ENCODE measurements at places on chromosomes 12 and 14.

DNA sequence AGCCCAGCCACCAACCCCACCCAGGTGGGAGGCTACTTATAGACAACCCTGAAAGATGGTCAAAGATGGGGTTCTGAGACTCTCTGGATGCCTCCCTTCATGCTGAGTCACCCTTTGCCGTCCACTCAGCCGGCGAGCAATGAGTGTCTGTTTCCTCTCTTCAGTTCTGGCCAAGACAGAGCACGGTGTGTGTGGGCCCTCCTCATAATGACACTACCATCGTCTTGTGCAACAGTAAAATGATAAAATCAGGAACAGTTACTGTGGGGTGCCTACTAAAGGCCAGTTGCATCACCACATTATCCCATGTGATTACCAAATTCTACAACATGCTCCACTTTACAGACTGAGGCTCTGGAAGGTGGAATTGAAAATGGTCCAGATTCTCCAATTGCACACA, 7.0 kb upstream of the BDKRB1 start:
- no peak for DNase-seq

- no peak for DNase-seq
Observed at GRCh38 chr12:123126294-123127181, 24.4 kb downstream of the PITPNM2 start.

GRCh38 chr12:55845361-55845760, 2.6 kb upstream of the MMP19 start:
- no peak for DNase-seq

GRCh38 chr12:58765076-58765475, 155.2 kb downstream of the LRIG3 start:
- no peak for DNase-seq

- DNase-seq: no peak
Observed at GRCh38 chr12:67155863-67156262, 113.3 kb upstream of the CAND1 start.

GRCh38 chr12:68967046-68967445, 34.1 kb upstream of the CPM start:
- no peak for DNase-seq

GRCh38 chr14:53608369-53608768, 348.3 kb downstream of the BMP4 start:
- DNase-seq: peak; percentile 13

DNA sequence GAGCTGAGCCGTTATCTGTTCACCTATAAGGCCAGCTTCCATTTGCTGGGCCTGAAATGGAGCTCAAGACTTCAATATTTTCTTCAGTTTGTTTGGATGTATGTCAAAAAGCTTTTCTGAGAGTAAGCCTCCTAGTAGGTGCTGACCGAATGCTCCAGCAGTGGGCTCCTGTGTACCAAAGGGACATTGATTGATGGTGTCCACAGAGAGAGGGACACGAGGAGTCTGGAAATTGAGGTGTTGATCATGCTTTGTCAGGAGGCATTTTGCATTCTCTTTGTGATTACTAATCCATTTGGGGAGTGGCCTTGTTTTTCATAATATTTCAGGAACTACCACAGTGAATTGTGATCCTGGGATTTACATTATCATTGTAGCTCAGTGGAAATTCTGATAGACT, 107.7 kb upstream of the SLC38A2 start:
- DNase-seq: no peak

- no peak for DNase-seq
Observed at GRCh38 chr12:84599539-84599938, 313.1 kb downstream of the SLC6A15 start.

DNA sequence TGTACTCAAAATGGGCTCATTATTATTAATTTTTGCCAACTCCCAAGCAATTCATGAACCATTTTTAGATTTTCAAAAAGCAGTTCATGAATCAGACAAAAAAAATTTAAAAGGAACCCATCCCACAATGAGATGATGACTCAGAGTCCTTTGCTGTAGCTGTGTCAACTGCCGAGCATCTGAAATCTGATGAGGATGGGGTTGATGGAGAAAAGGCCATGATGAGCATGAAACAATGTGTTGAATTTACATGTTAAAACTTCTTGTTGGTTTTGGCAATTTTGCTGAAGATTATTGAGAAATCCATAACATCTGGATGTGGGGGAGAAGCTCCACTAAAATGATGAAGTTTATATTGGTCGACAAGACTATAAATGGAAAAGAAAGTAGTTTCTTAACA, 378.0 kb downstream of the FOXG1 start:
- no peak for DNase-seq

- no peak for DNase-seq
Observed at GRCh38 chr12:56001487-56002100, 4.5 kb downstream of the SUOX start.

- DNase-seq: no peak
Observed at GRCh38 chr14:66022526-66022925, 463.6 kb upstream of the CCDC196 start.

GRCh38 chr12:77888611-77889010, 57.9 kb downstream of the NAV3 start:
- DNase-seq: no peak

DNA sequence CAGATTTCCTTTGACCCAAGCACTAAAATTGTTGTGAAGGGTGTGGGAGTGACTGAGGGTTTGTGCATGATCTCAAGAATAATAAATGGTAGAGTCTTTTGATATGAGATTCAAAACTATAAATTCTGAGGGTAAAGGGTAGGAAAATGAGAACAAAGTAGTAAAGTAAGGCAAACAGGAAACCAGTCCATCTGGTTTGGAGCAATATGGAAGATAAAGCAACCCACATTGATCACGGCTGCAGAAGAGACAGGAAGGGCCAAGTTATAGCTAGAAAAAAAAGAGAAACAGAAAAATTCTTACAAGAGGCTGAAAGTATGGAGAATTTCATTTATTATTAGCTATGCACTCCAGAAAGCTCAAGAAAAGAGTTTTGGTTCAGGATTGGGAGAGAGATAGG, 4.6 kb upstream of the SLCO1B3 start:
- DNase-seq: no peak

- no peak for DNase-seq
Observed at GRCh38 chr12:101680240-101680639, 17.2 kb upstream of the CHPT1 start.

DNA sequence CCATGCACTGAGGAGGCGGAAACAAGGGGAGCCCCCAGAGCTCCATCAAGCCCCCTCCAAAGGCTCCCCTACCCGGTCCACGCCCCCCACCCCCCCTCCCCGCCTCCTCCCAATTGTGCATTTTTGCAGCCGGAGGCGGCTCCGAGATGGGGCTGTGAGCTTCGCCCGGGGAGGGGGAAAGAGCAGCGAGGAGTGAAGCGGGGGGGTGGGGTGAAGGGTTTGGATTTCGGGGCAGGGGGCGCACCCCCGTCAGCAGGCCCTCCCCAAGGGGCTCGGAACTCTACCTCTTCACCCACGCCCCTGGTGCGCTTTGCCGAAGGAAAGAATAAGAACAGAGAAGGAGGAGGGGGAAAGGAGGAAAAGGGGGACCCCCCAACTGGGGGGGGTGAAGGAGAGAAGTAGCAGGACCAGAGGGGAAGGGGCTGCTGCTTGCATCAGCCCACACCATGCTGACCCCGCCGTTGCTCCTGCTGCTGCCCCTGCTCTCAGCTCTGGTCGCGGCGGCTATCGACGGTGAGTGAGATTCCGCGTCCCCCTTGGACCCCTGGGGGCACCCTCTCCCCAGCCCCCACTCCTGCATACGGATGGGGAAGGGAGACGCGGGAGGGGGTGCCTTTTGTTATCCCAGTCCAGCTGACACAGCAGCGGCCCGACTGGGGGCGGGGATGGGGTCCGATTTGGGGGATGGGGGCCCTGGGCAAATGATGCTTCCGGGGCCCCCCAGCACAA, 400 bp downstream of the LRP1 start:
- no peak for DNase-seq

DNA sequence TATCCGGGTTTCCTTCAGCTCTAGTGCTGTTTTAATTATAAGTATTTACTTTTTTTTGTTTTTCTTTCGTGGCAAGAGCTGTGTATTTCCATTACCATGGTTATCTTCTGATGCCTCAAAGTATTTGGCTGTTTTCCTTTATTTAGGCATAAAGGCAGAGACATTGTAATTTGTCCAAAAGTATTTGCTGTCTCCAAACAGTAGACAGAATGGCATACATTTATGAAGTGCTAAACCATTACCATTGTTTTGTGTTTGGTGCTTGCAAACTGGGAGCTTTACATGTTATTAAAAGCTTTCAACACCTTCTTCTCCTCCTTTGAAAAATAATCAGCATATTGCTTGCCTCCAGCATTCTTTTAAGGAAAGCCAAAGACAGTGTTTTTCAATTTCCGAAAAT, 46.3 kb downstream of the FLRT2 start:
- no peak for DNase-seq

DNA sequence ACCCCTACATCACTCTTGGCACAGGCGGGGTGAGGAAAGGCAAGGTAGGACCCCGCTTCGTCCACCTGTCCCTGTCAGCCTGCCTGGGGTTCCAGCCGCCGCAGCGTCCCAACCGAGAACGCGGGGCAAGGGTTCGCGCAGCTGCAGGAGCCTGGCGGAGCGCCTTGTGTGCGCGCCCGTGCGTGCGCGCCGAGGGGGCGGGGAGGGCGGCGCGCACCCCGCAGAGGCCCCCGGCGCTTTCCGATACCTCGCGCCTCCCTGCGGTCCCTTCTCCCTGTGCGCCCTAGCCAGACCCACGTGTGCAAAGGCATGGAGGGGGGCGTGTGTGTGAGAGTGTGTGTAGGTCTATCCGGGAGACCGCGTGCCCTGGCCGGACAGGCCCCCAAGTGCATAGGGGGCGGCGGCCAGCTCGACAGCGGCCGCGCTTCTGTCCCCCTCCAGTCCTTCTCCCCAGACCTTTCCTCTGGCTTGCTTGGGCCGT, 122.4 kb downstream of the TSPAN9 start:
- DNase-seq: no peak

GRCh38 chr14:57380935-57381334, 9.5 kb upstream of the NAA30 start:
- no peak for DNase-seq

- DNase-seq: no peak
Observed at GRCh38 chr14:61150851-61151250, 130.3 kb downstream of the TMEM30B start.

DNA sequence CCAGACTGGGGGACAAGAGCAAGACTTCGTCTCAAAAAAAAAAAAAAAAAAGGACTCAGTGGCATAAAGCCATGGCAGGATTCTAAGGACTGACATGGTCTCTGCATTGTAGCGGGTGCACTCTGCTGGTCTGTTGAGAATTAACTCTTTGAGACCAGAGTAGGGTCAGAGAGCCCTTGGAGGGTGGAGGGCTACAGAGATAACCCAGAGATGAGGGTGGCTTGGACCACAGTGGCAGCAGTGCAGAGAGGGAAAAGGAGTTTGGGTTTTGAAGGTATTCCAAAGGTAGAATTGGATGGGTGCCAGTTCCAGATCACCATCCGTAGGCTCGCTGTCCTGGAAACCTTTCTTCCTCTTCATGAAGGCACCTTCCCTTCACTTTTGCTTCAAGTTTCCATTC, 14.3 kb upstream of the DYNC1H1 start:
- DNase-seq: no peak

- no peak for DNase-seq
Observed at GRCh38 chr12:86838260-86838659, 582.1 kb upstream of the MGAT4C start.

DNA sequence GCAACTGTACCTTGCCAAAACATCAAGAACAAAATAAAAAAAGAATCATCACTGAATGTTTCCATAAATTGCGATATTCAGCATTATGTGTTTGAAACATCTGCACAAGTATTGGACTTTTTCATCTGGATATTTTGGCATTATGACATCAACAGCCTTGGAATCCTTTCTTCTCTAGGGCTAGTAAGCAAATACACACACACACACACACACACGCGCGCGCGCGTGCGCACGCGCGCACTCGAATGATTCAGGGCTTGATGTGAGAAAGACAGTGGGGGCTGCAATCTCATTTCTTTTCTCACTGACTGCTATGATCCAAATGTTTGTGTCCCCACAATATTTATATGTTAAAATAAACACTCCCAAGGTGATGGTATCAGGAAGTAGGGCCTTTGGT, 90.0 kb upstream of the SLC38A4 start:
- DNase-seq: no peak

GRCh38 chr12:104802208-104802607, 155.9 kb downstream of the SLC41A2 start:
- DNase-seq: no peak

DNA sequence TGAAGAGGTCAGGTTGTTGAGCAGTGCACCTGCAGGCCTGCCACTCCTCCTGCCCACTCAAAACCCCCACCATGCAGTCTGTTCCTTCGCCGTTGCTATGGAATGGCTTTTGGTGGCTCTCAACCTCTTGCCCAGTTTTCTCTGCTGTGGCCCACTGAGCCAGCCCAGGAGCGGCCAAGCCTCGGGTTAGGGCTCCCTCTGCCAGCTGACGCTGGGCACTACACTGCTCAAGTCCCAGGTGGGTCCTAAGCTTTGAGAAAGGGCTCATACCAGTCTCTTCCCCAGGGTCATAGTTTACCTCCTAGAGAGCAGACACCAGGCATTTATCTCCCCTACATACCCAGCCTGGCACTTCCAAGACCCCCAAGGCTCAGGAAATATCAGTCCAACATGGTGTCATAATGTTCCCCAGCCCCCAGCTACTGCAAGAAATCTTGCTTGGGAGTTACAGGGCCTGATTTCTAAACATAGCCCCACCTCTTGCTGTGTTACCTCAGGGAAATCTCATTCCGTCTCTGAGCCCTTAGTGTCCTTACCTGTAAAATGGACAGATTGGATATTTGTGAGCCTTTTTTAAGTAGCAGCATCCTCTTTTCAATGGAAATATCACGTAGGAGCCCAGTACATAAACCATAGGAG, 59.4 kb downstream of the TSPAN11 start:
- peak; percentile 63 for DNase-seq

GRCh38 chr14:42190744-42191143, 584.1 kb downstream of the LRFN5 start:
- no peak for DNase-seq

DNA sequence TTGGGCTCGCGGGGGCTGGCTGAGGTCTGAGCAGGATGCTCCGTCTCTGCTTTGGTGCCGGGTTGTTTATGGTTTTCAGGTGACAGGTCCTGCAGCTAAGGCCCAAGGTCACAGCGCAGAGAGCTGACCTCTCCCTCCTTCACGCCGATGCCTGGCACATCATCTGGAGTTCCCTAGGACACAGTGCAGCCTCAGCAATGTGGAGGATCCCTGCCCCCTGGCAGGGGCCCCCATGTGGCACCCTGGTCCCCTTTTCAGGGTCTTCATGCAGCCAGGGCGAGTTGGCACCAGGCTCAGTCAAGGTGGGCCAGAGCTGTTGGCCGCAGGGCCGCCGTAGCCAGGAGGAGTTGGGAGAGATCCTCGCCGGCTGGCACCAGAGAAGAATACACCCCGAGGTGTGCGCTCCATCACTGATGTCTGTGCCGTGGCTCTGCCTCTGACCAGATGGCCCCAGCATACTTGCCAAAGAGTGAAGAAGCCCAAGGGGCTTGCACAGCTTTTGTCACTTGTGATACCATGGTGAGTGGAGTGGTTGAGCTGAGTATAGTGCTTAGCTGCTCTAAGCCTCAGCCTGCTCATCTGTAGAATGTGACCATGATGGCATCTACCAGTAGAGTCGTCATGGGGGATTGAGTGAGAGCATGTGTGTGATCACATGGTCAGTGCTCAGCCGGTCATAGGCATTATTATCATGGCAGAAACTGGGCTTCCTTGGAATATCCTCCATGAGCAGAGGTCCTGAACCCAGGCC, 11.0 kb downstream of the TPCN1 start:
- no peak for DNase-seq

GRCh38 chr14:71237556-71237955, 330.3 kb downstream of the PCNX1 start:
- no peak for DNase-seq
